Calu3 (cell line): ENCODE measurements at places on chromosomes 12 and 14.
A peak's percentile ranks its signal among the peaks of the same experiment; 100 is the strongest.

DNA sequence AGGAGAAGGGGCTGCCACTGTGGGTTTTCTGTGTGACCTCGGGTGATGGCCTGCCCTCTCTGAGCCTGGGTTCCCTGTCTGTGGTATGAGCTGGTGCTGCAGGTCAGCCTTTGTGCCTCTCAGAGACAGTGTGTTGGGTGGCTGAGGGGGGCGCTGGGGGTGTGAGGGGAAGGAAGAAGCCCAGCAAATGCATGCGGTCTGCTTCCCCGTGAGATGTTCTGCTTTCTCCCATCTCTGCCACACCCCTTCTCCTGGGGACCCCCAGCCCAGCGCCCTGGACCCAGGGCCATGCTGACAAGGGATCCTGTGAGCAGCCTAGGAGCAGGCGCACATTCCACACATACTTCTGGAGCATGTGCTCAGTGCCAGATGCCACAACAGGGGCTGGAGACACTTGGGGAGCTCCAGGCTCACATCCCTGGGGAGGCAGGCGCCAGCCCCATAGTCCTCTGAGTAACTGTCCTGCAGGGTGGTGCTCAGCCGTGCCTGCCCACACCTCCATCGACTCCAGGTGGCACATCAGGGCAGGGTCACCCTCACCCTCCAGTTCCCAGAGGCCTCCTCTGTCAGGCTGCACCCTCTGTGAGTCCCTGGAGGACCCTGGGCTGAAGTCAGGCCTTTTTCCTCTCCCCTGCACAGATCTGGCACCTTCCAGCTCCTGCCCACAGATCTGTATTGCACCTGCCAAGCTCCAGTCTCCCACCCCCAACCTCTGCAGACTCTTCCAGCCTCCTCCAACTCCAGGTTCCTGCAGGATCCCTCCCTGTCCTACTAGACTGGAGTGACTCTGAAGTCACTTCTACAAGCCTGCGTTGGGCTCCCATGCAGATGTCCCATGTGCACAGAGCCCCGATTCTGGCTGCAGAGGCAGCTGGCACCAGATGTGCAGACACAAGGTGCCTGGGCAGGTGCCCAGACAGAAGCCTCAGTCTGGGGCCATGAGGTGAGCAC, 205.6 kb downstream of the KIF26A start:
- DNase-seq: no peak

- DNase-seq: no peak
Observed at GRCh38 chr12:74963867-74964331, 245.7 kb downstream of the KCNC2 start.

GRCh38 chr12:252636-253035, 10.0 kb downstream of the SLC6A13 start:
- DNase-seq: peak; percentile 14

- no peak for DNase-seq
Observed at GRCh38 chr14:99726538-99727095, 42.5 kb downstream of the CYP46A1 start.

- DNase-seq: no peak
Observed at GRCh38 chr14:96863327-96863985, 66.3 kb downstream of the VRK1 start.

GRCh38 chr12:47265391-47265790, 185.6 kb upstream of the AMIGO2 start:
- DNase-seq: no peak

DNA sequence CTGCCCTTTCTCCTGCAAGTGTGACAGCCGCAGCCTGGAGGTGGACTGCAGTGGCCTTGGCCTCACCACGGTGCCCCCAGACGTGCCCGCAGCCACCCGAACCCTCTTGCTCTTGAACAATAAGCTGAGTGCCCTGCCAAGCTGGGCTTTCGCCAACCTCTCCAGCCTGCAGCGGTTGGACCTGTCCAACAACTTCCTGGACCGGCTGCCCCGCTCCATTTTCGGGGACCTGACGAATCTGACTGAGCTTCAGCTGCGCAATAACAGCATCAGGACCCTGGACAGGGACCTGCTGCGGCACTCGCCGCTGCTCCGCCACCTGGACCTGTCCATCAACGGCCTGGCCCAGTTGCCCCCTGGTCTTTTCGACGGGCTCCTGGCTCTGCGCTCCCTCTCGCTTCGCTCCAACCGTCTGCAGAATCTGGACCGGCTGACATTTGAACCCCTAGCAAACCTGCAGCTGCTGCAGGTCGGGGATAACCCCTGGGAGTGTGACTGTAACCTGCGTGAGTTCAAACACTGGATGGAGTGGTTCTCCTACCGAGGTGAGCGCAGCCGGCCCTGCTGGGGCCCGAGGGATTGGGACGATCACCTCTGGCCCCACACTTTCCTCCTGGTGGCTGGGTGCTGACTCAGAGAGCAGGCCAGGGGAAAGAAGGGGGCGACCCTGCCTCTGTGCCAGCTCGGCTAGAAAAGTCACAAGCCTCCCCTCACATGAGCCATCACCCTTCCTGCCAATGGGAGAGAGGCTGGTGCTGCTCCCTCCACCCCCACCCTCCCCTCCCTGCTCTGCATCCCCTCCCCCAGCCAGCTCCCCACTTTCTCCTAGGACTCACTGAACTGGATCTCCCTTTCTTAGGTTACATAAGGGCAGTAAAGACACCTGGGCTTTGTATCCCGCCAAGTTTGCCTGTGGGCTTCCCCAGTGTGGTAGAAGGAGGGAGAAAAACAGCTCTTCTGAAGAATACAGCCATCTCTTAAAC, 10.9 kb downstream of the LRTM2 start:
- DNase-seq: peak; percentile 87

- DNase-seq: no peak
Observed at GRCh38 chr12:124607681-124608425, 40.4 kb upstream of the NCOR2 start.

DNA sequence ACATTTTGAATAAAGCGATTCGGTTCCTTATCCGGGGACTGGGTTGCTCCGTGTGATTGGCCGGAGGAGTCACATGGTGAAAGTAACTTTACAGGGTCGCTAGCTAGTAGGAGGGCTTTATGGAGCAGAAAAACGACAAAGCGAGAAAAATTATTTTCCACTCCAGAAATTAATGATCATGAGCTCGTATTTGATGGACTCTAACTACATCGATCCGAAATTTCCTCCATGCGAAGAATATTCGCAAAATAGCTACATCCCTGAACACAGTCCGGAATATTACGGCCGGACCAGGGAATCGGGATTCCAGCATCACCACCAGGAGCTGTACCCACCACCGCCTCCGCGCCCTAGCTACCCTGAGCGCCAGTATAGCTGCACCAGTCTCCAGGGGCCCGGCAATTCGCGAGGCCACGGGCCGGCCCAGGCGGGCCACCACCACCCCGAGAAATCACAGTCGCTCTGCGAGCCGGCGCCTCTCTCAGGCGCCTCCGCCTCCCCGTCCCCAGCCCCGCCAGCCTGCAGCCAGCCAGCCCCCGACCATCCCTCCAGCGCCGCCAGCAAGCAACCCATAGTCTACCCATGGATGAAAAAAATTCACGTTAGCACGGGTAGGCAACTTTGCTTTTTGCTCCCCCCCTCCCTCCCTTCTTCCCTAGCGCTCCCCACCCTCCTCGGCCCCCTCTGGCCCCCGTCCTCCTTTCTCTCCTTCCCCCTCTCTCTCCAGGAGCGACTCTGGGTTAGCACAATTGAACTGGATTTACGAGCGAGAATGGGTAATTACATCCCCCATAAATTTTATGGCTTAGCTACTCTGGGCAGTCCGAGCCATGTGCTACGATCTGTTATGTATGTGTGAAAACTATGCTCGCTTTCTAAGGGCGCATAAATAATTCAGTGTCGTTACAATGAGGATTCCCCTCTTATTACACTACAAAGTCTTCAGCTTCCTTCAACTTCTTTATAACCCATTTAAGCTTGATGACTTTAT, at the start of gene HOXC4:
Gene HOXC4 (plus strand): TSS at position 85 of the 991 bp plus-strand sequence. CDS start 88 bp downstream, at position 173.
- DNase-seq: no peak

DNA sequence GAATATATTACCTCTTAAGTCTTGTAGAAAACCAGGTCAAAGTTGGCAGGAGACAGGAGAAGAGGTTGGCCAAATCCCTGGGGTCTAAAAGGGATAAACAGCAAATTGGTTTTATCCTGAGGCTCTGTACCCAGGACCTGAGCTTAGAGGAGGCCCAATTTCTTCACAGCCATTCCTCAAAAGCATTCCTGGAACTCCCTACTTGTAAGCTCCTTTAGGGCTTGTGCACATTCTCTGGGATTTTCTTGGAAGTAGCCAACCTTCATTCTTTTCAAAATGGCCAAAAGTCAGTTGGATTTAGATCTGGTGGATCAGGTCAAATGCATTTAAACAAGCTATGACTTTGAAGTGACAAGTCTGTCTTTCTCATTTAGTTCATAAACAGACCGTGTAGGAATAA, 152.1 kb upstream of the PLXNC1 start:
- no peak for DNase-seq

DNA sequence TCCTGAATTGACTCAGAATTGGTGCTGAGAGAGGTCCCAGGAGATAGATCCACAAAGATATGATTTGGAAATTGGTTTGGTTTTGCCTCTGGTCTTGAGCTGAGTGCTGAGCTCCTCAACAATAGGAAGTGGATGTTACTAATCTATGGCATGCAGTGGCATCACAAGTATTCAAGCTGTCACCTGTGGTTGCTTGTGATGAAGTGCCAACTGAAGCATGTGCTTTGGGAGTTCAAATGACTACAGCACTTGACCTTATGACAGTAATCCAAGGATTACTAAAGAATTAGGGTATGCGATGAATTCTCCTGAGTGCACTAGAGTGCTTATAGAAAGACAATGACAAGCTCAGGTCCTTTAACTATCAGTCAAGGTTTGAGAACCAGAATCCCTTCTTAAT, 406.2 kb downstream of the NOVA1 start:
- DNase-seq: no peak

DNA sequence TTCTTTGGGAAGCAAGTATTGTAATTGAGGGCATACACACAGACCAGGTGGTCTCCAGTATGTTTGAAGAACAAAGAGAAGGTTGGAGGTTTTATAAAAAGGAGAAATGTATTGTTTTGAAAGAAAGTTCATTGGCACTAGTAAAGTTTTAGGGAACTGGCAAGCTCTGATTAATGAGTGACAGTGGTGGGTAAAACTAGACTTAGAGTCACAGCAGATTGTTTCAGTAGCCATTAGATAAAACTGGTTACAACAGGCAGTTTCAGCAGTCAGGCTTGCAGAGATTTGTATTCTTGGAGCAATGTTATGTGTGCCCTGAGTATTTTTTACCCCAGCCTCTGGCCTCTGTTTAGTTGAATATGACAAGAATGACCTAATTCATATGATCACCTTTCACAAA, 49.1 kb upstream of the ARID2 start:
- no peak for DNase-seq

DNA sequence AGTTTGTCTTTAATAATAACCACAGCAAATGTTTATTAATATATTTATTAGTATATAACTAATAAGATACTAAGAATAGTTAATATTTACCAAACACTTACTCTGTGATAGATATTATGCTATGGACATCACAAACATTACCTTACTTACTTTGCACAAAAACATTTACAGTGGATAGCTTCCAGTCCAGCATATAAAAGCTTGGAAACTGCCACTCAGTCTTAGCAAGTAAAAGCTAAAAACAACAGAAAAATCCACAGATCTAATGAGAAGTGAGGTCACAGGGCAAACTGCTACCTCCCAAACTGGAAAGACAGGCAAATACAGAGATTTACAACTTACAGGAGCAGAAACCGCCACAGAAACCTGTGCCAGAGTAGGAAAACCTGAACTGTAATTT, 99.8 kb downstream of the METTL25 start:
- no peak for DNase-seq

- peak; percentile 19 for DNase-seq
Observed at GRCh38 chr14:73295198-73295796, 58.0 kb downstream of the PAPLN start.
